ENCODE measurements at places on chromosomes 5 and 9.

DNA sequence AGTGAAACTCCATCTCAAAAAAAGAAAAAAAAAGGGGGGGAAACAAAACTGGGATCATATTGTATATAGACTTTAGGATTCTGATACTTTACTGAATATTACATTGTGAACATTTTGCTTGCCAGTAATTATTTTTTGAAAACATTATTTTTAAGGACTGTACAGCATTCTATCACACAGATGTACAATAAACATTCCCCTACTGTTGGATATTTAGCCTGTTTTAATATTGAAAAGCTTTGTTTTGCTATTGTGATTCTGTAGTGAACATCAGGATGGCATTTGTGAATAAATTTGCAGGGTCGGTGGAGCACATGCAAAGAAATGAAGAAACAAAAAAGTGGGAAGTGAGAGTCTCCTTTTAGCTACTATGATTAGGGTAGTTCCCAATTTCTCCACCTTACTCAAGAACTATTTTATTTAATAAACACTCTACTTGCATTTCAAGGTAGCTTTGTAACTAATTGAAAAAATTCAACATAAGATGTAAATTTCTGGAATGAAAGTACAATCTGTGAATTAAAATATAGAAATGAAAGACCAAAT, 18.7 kb downstream of the RASGRF2 start:
- no peak for DNase-seq

GRCh38 chr5:168654211-168654721, 75.1 kb upstream of the PANK3 start:
- no peak for DNase-seq

DNA sequence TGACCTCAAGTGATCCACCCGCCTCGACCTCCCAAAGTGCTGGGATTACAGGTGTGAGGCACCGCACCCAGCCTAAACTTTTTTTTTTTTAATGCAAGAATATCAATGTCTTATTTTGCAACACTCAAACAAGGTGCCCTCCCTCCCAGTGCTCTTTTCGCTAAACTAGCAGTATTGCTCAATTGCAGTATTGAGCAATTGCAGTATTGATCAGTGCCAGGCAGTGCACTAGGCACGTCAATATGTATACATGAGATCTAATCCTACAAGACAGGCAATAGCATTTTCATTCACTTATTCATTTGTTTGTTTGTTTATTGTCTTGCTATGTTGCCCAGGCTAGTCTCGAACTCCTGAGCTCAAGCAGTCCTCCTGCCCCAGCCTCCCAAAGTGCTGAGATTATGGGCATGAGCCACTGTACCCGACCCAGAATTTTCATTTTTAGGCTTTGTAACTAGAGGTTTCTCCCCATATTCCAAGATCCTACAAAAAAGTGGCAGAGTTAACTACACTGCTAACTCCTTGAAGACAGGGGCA, 94.5 kb downstream of the TTLL11 start:
- DNase-seq: no peak

GRCh38 chr5:174837919-174838902, 113.8 kb downstream of the MSX2 start:
- DNase-seq: no peak

DNA sequence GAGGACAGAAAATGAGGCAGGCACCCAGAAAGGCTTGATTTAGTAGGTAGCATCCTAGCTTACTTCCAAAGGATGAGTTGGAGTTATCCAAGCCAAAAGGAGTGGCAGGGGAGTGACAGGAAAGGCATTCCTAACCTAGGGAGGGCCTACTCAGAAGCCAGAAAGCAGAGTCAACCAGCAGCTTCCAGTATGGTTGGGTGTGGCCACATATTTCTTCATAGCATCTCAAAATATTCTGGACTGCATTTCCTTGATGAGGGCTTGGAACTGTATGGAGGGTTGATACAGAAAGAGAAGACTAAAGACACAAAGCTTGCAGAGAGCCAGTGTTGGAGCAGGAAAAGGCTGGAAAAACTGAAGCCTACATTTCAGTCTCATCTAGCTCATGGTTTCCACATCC, 656.8 kb upstream of the DMAC1 start:
- no peak for DNase-seq

- DNase-seq: no peak
These were observed 423.5 kb upstream of the RIOK2 start for GRCh38 chr5:97606531-97606930.

- no peak for DNase-seq
These were observed 12.1 kb downstream of the BSPRY start for GRCh38 chr9:113361304-113362018.

DNA sequence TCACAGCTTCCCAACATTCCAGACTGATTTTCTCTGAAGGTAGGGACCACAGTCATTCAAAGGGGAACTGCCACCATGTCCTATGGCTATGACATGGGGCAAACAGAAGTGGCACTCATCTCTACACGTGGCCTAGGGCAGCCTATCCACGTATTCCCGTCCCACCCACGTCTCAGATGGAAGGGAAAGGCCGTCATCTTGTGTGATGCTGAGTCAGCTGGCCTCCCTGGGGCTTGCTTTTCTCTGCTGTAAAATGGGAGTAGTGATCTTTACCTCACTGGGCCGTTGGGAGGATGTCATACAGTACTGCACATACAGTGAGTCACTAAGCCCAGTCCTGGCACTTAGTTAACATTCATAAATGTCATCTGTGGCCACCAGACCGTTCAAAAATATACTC, 72.3 kb downstream of the RAPGEF1 start:
- DNase-seq: no peak

GRCh38 chr9:137672907-137673791, 54.3 kb downstream of the EHMT1 start:
- DNase-seq: peak; percentile 69

- DNase-seq: no peak
These were observed 386.9 kb upstream of the IRX4 start for GRCh38 chr5:2269656-2270055.

DNA sequence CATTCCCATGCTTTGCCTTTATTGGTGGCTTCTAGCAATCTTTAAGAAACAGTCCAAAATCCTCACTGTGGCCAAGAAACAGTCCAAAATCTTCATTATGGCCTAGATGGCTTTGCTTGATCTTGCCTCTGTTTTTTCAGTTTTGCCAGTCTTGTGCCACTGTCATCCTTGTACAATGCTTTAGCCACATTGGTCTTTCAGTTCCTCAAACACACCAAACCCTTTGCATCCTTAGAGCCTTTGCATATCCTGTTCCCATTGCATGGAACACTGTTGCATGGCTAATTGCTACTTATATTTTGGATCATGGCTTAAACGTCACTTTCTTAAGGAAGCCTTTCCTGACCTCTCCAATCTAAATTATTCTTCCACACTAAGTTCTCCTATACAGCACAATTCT, 22.1 kb downstream of the MRRF start:
- peak; percentile 1 for DNase-seq

DNA sequence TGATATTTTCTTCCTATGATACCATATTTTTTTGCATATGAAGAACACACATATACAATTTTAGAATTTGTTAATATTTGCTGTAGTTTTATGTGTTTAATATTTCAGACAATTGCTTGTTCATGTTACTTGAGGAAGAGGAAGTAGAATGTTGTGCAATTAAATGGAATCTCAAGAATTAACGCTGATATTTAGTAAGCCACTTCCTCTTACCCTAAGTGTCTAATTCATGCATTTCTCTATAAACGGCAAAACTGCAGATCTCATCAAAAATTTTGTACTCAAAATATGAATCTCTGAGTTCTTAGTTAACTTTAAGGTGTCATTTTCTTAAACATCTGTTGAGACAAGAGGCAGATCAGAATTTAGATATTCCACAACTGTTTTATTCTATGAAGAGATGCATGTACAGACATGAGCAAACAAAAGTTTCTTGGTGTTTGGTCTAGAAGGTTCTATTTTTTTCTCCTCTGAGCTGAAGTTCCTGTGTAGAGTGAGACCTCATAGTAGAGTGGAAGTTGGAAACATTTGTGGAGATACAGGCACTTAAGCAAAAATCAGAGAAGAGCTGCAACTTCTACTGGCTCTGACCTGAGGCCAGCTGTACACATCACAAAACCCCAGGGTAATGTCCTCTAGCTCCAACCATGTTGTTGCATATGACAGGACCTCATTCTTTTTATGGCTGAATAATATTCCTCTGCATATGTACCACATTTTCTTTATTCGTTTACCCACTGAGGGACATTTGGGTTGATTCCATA, 16.6 kb upstream of the TGFBI start:
- no peak for DNase-seq

- no peak for DNase-seq
These were observed 33.4 kb upstream of the TBC1D2 start for GRCh38 chr9:98288881-98289280.

DNA sequence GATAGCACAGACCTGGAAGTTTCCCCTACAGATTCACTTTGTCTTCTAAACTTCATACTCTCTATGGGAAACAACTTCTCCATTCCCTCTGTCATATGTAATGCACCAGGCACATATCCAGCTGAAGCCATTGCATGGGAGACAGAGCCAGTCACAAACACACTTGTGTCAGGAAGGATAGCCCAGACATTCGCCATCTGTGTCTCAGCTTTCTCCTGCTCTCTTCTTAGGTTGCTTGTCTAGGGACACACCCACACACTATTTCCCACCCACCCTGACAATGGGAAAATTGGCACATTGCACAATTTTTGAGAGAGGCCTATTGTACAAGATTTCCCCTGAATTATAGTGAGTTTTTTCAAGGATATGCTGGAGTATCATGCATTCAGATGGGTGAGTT, 158.4 kb upstream of the MPDZ start:
- DNase-seq: no peak

DNA sequence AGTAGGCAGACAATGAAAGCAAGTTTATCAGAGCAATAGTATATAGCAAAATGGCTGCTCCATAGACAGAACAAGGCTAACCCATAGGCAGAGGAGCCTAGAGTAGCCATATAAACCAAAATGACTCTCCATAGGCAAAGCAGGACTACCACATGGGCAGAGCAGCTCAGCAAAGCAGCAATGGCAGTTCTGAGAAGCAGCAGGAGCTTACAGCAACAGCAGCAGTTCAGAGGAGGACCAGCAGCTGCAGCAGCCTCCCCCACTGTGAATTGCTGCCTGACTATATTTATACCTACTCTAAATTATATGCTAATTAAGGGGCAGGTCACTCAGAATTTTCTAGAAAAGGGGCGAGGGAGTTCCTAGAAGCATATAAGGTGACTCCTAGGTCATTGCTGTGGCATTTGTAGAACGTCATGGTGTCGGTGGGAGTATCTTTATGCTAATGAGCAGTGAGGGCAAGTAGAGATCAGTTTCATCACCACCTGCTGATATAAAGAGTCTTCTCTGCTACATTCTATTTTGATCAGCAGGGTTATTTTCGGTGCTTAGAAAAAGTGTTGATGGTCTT, 1115.5 kb downstream of the DTWD2 start:
- no peak for DNase-seq

GRCh38 chr9:126317513-126317912, 9.1 kb upstream of the MVB12B start:
- no peak for DNase-seq

GRCh38 chr5:105573575-105573974, 2011.0 kb upstream of the NUDT12 start:
- DNase-seq: no peak

- DNase-seq: no peak
These were observed 1012.5 kb upstream of the SEMA6A start for GRCh38 chr5:117587111-117587510.

DNA sequence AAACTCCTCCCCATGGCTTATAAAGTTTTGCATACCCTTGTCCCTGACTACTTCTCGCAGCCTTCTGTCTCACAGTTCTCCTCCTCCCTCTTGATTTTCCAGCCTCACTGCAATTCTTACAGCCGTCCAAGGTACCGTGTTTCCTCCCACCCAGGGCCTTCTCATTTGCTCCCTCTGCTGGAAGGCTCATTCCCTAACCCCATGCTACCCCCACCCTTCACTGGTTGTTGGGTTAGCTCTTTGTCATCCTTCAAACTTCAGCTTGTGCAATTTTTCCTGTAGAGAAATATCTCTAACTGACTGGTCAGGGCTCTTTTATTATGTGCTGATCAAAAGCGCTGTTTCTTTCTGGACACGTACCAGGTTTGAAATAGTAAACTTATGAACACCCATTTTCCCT, 329.2 kb downstream of the EBF1 start:
- DNase-seq: no peak

DNA sequence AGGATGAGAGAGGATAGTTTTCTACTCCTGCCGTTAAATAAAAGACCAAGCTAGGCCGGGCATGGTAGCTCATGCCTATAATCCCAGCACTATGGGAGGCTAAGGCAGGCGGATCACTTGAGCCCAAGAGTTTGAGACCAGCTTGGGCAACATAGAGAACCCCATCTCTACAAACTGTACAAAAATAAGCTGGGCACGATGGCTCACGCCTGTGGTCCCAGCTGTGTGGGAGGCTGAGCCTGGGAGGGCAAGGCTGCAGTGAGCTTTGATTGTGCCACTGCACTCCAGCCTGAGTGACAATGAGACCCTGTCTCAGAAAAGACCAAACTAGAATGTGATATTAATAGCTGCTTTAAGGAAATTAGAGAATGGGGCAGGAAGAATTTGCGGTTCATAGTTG, 158.4 kb downstream of the NIPBL start:
- no peak for DNase-seq

DNA sequence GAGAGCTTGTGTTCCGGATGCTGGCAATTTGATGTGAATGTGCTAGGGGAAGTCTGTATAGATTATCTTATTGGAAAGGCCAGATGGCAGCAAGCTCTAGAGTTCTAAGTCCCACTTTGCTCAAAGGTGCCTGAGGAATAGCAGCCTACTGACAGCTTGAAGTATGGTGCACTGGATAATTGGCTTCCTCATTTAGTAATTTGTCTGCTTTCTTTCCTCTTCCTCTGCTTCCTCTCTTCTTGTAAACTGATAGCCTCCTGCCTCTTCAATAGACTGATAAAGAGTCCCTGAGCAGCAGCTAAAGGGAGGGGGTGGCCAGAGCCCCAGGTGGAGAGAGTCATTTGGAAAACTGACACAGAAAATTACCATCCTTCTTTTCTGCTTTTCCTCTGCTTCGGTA, 177.3 kb downstream of the FGF1 start:
- no peak for DNase-seq

- no peak for DNase-seq
These were observed 24.9 kb downstream of the TAS2R1 start for GRCh38 chr5:9605041-9605838.

Measured in GM18507 (cell line).